ENCODE measurements at places on chromosomes 3 and 15.

DNA sequence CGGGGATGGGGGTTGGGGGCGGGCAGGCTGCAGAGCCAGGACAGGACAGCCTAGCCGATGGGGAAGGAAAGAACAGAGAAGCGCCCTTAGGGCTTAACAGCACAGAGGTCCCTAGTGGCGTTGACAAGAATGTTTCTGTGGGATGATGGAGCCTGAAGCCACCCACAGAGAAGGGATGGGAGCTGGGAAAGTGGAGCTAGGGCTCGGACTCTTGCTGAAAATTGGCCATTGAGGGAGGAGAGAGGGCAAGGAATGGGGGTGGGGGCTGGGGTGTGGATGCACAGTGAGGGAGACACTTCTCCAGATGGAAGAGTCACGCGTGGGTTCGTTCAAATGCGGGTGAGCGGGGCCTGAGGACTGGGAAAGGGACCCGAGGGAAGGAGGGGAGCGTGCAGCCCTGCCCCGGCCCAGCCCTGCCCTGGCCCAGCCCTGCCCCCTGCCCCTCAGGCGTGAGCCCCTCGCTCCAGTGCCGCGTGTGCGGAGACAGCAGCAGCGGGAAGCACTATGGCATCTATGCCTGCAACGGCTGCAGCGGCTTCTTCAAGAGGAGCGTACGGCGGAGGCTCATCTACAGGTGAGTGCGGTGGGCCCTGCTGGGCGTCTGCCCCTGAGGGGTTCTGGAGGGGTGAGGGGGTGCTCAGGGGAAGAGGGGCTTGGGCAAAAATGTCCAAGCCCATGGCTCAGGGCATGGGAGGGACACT, 832 bp downstream of the NR2E3 start:
- no peak for DNase-seq

GRCh38 chr3:134066158-134066541, 36.4 kb upstream of the SLCO2A1 start:
- no peak for DNase-seq

DNA sequence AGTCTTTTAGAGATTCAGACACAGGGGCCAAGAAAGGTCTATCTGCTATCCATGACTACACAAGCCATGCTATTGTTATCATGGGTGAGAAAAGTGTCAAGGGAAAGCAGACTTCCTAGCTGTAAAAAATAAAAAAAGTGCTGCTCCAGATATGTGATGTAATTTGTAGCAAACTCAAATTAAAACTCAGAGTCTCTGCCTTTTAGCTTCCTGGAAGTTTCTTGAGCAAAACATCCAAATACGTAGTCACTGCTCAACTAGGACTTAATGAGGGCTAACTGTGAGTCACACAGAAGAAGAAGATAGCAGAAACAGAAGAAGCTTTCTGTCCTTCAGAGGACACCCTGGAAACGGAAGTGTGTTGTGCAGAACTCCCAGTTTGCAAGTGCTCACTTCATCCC, 393.4 kb upstream of the NR2F2 start:
- DNase-seq = peak; percentile 69

DNA sequence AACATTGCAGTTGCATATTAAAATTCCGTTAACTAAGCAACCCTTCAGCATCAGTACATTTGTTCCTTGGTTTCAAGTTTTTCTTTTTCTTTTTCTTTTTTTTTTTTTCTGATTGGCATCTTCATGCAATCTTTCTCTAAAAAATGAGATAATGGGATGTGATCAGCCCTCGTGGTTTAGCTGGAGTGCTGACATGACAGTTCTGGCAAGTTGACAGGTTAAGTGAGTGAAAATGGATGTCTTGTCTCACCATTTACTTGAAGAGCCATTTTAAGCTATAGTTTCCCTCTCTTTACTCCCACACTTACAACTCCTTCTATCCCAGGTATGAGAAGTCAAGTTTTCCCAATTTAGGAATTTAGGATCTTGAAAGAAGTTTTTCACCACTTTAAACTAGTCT, 495.2 kb downstream of the ROBO2 start:
- DNase-seq = no peak

DNA sequence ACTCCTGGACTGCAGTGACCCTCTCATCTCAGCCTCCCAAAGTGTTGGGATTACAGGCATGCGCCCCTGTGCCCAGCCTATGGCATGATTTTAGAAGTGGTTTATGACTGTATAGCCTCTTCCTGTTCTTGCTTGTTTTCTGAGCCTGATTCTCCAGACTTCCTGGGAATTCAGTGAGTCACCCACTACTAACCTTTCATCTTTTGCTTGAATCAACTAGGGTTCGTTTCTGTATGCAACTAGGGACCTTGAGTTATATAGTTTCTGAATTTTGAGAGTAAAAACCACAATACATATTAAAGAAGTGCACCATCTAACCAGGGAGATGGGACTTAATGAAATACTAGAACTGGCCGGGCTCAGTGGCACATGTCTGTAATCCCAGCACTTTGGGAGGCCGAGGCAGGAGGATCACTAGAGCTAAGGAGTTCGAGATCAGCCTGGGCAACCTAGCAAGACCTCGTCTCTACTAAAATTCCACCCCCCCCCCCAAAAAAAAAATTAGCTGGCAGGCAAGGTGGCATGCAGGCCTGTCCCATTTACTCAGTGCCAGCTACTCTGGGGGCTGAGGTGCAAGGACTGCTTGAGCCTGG, 76.0 kb downstream of the ZNF609 start:
- peak; percentile 24 for DNase-seq

DNA sequence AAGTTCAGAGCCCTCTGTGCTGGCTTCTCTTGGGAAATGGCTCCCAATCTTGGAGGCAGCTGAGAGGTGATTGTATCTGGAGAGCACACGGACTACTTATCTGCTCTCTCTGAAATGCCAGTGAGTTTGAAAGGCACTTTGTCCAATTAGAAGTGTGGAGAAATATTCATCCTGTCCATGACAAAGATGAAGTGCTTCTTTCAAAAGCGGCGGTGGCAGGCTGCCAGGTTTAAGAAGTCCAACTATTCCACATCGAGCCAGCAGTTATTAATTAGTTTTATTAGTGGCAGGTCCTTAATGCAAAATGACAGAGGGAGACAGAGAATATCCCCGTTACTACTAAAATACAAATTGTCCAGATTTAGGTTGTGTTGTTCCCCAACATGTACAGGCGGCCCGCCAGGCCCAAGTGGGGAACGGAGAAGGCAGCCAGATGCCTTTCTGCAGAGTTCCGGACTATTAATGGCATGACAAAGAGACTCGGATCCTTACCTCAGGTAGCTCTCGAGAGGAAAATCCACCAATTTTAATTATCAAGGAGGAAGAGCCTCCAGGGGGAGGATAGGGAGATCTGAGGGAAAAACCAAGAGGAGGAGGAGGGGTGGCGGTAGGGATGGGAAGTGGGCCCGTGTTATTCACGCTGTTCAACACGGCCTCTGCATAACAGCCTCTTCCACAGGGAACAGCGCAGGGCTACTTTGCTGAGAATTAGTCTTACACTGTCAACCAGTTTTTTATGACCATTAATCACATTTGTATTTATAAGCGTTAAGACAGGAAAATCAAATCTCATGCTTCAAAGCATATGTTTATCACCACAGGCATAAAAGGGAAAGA, 42.0 kb downstream of the RORA start:
- no peak for DNase-seq

DNA sequence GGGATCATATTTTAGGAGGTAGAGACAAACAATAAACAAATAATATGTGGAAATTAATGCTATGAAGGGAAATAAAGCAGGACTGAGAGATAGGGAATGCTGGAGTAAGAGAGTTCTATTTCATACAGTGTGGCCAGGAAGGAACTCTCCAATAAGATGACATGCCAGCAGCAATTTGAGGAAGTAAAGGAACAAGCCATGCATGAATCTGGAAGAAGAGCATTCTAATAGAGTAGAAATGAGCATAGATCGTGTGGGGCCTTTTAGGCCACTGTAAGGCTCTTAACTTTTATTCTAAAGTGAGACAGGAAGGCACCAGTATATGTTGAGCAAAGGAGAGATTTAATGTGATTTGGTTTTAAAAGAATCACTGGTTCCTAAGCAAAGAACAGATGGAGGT, 126.3 kb downstream of the DMXL2 start:
- peak; percentile 6 for DNase-seq

DNA sequence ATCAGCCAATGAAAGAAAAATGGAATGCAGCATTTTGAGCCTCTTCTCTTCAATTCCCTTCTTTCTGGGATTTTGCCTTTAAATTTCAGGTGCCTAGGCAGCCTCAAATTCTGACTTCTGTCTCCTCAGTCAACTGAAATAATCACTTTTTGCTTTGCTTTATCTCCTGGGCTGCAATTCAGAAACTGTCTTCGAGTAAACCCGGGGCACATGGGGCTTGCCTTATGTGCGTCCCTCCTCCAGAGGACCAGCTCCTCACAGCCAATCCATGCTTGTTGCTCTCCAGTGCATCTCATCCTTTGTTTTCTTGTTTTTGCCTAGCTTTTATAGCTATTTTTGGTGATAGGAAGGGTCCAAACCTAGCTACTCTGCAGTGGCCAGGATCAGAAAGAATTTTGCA, 8.8 kb downstream of the RTP3 start:
- DNase-seq = no peak

GRCh38 chr15:60713119-60714084, 234.5 kb upstream of the ICE2 start:
- DNase-seq = no peak

DNA sequence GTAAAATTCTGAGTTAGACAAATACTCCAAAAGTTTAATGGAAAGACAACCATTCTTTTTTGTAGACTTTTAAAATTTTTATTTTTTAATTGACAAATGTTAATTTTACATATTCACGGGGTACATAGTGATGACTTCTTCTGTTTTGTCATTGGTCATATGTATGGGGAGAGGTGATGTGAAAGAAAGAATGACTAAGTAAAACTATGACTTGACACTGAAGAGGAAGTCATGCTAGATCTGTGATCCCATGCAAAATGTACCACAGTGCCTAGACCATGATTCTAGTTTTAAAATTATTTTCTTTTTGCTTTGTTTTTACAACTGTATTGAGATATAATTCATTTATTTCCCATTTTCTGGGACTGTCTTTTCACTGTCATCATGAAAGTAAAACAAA, 281.6 kb downstream of the MBNL1 start:
- peak; percentile 5 for DNase-seq

DNA sequence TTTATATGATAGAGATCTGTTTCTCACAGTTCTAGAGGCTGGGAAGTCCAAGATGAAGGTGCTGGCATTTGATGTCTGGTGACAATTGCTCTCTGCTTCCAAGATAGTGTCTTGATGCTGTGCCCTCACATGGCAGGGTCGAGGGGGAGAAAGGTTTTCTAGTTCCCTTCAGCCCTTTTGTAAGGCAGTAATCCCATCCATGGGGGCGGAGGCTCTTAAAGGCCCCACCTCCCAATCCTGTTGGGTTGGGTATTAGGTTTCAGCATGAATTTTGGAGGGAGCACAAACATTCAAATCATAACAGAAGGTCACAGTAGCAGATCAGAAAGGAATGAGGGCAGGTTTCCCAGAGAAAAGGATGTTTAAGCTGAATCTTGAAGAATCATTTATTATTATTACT, 601.7 kb upstream of the ZNF717 start:
- DNase-seq = no peak

DNA sequence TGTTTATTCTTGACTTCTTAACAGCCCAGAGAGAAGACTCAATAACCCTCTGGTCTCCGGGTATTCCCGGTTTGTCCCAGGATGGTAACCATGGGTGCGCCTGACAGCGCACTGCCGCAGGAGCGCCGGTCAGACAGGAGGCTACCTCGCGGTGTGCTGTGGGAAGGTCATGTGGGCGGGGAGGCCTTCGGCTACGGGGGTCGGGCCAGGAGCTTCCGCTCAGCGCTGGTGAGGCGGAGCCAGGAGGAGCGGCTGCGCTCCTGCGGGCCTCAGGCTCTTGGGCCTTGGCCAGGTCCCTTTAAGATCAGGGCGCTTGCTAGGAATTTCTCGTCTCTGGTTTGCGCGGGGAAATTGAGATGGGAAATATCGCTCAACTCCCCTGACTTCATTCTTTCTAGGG, 182.3 kb upstream of the NDN start:
- no peak for DNase-seq

GRCh38 chr3:82595530-82595929, 834.1 kb upstream of the GBE1 start:
- DNase-seq = no peak

DNA sequence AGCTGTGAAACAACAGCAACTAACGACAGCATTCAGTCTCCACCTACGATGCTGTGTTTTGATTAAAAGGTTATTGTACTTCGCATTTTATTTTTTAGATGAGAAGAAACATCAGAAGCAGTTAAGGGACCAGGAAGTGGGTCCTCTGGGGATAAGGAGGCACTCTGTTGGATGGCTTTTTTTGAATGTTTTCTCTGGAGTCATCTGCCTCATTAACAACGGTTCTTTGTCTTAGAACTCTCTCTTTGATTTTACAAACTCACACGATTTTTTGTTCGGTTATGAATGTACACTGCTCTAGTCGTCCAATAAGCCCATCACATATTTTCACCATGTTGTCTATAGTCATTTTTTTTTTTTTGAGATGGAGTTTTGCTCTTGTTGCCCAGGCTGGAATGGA, 36.0 kb upstream of the ARPIN start:
- DNase-seq = no peak

Measured in NB4 (cell line).